Activated CD4-positive, alpha-beta T cell treated with anti-CD3 and anti-CD28 coated beads for 36 hours (primary cell): ENCODE measurements at places on chromosomes 13 and 19. TPM values are rescaled to one million over a fixed set of nuclear protein-coding genes. Genes with fewer than 3 reads are reported as not detected.

DNA sequence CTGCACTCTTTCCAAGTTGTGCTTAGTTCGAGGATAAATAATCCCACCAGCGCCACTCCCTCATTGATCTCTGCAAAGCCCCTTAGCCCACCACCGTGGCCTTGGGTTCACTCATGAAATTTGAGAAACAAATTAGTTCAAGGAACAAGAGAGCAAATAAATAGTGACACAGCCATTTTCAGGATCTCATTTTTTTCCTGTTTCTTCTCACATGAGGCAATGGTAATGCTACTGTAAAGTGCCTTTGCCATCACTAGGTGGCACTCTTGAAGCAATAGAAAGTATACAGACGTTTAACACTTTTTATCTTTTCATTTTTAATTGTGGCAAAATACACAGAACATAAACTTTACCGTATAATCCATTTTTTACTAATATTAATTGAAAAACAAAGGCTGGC, 76.8 kb upstream of the ZNF835 start:
- DNase-seq, result no peak

GPR18 gene
- 9.5 TPM for total RNA-seq

ZBTB32 gene
- total RNA-seq, result 232 TPM

GRCh38 chr19:44700547-44700946, 1.6 kb downstream of the CEACAM16 start:
- DNase-seq, result no peak

DNA sequence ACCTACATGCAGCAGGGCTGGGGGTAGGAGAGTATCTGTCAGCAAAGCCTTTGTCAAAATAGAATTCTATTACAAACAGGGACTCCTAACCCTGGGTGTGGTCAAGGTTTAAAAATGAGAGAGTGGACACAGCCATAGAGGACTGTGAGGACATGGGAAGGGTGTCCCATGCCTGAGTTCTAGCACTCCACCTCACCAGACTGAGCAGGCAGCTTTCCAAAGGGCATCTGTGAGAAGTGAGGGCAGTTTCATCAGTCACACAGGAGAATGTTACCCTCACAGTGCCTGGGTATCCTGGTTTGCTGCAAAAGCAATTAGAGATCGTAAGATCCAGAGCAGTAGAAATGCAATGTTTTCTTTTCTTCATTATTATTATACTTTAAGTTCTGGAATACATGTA, 174.9 kb upstream of the UBL3 start:
- no peak for DNase-seq

DNA sequence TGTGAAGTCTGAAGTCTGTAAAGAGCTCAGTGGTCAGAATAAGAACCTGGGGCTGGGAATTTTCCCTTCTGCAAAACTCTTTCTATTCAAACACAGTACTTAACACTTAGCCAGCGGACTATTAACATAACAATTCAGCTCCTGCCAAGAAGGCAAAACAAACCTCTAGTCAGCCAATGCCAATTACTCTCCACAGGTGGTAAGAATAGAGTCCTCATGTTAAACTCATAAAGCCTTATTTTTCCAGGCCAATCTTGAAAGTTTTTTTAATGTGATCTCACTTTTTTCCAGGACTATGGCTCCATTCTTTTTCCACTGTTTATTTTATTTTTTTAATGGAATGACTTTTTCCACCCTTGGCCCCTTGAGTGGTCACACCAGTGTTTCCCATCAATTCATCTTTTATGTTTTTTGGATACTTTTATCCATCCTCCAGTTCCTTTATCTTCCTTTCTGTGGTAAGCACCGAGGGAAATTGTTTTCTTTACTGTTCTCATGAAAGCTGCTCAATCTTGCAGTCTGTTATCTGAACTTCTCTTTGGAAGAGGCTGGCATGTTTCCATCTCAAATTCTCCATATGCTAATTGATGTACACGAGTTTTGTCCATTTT, 217.3 kb downstream of the LHFPL6 start:
- no peak for DNase-seq

DNA sequence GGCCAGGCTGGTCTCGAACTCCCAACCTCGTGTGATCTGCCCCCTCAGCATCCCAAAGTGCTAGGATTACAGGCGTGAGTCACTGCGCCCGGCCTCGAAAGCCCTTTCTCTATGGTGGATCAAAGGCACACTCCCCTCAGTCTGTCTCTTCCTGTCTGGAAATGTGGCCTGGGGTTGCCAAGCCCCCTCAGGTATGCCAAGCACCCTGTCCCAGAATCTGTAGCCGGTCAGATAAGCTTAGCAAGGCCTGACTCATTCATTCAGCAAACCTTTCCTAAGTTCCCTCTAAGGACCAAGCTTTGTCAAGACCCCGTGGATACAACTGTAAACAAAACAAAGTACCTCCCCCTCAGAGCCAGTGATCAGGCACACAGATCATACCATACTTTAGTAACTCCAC, 14.1 kb downstream of the NUCB1 start:
- DNase-seq, result no peak

GRCh38 chr13:110407531-110407930, 100.4 kb downstream of the COL4A2 start:
- DNase-seq, result no peak

- DNase-seq, result no peak
These were observed 137.7 kb downstream of the COL4A1 start for GRCh38 chr13:110168999-110169933.

KIR2DL1 gene
- total RNA-seq, result not detected

PEX11G gene
- total RNA-seq, result 1.1 TPM

LSR gene
- 10.0 TPM for total RNA-seq

DNA sequence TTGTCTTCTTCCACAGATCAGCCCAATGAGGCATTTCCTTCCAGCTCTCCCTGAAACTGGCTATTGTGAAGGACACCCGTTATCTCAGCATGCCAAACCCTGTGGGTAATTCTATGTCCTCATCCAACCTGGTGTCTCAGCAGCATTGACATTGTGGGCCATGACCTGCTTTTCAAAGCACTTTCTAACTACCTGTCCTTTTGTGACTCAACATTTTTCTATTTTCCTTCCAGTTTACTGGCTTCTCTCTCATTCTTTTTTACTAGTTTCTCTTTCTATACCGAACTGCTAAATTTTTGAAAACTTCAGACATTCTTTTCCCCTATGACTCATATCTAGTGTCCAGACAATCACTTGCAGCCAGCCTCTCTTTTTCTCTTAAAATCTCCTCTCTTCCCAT, 136.4 kb upstream of the HTR2A start:
- DNase-seq, result no peak

GRCh38 chr19:27752530-27753184, 1460.3 kb downstream of the UQCRFS1 start:
- DNase-seq, result no peak

- DNase-seq, result peak; percentile 56
These were observed 9.7 kb upstream of the ARHGAP45 start for GRCh38 chr19:1057176-1057855.

DNA sequence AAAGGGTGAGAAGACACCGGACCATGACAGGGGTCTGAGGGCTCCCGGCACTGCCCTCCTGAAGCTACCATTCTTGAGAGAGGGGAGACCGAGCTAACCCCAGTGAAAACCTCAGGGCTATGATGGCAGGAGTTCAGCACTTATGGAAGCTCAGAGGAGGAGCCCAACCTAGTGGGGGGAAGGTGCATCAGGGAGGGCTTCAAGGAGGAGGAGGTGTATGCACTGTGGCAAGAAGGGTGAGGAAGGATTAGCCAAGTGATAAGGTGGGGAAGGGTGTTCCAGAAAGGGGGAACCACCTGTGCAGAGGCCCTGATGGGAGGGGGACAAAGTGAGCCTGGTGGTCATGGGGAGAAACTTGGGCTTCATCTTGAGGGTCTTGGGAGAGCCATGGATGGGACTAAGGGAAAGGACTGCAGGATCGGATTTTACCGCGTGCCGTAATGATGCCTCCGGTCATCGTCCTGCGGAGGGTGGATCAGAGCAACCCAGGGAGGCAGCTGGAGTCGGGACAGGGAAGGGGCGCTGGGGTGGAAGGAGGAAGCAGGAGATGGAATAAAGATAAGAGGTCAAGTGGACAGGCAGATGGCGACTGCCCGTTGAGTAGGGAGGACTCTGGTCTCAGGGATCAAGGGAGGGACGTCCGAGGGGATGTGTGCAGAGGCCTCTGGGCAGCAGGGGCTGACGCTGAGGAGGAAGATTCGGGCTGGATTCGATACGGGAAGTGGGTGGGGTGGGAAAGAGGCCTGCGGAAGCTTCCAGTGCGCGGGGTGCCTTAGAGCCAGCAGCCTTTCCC, 13.3 kb upstream of the PSMD8 start:
- no peak for DNase-seq

DNA sequence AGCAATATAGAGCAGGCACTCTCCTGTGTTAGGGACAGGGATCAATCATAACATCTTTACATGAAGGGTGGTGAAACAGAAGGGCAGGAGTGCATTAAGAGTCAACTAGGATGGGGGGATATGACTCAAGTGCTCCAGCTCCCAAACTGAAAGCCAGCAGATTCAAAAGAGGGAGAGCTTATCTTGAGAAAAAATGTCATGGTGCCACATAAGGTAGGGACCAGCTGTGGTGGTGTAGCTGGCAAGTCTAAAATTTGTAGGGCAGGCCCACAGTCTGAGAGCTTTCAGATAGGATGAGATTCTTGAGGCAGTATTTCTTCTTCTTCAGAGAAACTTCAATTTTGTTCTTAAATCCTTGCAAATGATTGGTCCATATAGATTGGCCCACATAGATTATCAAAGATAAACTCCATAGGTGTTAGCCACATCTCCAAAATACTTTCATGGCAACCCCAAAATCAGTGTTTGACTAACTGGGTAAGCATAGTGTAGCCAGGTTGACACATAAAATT, 19.1 kb downstream of the DNAJC15 start:
- peak; percentile 62 for DNase-seq

TEX26 gene
- not detected for total RNA-seq

ATP8A2 gene
- total RNA-seq, result 0.30 TPM

KL gene
- total RNA-seq, result 0.37 TPM

GRCh38 chr13:44575741-44576350, at the start of gene TSC22D1:
Gene TSC22D1 (minus strand): TSS chr13:44576330. CDS start chr13:44576074, 256 bp downstream.
- peak; percentile 77 for DNase-seq

CYP2A7 gene
- not detected for total RNA-seq

GRCh38 chr19:23281663-23282276, 31.6 kb upstream of the ZNF724 start:
- no peak for DNase-seq

PGLYRP2 gene
- total RNA-seq, result 0.14 TPM

CLEC17A gene
- 2.4 TPM for total RNA-seq

DNA sequence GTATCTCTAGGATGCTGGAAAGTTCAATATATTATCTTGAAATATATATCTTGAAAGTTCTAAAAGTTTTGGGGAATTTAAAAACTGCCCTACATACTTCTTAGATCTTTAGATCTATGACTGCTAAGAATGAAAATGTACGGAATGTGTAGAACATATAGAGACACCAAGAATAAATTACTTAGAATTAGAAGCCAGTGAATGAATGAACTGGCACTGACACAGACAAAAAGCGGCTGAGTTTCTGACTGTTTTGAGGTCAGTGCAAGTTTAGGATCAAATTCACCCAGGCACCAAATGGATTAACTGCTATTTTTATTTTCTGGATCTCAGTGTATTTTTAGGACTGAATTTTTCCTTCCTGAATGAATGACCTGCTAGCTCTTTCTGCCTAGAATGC, 411.2 kb downstream of the KCTD12 start:
- DNase-seq, result no peak

DNA sequence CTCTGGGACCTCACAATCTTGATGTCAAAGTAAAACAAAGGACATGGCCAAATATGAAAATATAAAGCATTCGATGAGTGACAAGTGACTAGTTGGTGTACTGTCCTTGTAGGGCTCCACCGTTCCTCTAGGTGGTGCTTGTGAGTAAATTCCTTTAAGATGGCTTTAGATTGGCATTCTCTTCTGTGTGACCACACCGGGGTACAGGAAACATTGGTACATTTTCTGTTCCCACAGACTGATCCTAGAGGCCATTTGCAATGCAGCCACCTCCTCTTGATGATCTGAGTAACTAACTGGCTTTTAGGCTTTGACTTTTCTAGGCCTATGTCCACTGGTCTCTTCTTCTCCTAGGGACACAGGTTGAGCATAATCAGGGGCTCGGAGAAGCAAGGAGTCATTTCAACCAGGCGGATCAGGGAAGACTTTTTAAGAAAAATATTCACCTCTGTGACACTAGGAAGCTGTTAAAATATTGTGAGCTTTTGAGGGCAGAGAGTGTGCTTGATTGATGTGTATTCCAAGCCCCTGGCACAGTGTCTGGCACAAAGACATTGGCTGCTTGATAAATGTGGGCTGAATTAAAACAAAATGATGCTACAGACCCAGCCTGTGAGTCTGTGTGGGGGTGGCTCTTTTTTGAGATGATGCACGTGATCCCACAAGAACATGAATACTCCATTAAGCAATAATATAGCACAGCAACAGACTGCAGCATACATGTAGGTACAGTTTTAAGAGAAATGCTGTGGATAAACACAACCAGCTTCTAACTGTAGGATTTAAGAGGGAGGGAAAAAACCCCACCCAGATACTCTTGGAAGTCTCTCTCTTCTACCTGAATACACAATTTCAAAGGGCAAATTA, 21.0 kb downstream of the EPSTI1 start:
- peak; percentile 69 for DNase-seq

GRCh38 chr13:100212904-100213553, 124.1 kb downstream of the PCCA start:
- no peak for DNase-seq

GRCh38 chr19:8146877-8147581, 2.4 kb downstream of the FBN3 start:
- DNase-seq, result no peak

CGB7 gene
- total RNA-seq, result not detected
